ENCODE measurements at places on chromosomes 4 and X.
A peak's percentile ranks its signal among the peaks of the same experiment; 100 is the strongest.

DNA sequence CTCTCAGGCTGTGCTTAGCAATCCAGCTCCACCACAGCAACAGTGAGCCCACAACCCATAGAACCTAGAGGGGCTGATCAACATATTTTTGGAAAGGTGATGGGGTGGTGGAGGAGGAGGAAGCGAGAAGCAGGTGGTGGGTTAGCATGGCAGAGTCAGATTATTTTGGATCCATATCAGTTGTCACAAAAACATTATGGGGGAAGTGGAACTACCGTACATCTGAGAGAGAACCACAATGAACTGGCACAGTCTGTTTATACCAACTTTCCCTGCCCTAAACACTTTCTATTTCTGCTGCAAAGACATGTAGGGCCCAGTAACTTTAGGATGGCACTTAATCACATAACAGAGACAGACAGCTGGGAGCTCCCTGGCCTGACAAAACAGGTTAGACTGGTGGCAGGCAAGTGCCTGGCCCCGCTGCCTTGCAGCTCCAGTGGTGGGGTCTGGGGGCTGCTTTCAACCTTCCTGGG lies 4.3 kb downstream of the SLC9A7 start:
- DNase-seq, result no peak

- no peak for DNase-seq
Observed at GRCh38 chrX:17597327-17597726, 140.0 kb upstream of the SCML1 start.

- no peak for DNase-seq
Observed at GRCh38 chr4:97215409-97215941, 927.8 kb downstream of the STPG2 start.

DNA sequence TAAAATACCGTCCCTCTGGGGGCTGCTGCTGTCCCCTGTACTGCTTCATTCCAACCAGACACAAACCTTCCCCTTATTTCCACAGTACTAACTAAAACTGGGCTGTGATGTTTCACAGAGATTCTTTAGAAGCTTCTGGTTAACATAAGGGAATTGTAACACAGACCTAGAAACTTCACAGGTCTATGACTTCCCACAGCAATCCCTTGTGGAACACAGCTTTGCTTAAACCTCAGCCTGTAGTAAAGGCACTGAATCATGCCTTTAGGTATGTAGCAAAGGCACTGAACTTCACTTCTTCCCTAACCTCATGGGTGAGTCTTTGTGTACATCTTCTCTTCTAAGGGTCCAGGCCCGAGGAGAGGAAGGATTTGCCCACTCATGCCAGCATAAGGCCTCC lies 49.4 kb downstream of the SPINK2 start:
- no peak for DNase-seq

DNA sequence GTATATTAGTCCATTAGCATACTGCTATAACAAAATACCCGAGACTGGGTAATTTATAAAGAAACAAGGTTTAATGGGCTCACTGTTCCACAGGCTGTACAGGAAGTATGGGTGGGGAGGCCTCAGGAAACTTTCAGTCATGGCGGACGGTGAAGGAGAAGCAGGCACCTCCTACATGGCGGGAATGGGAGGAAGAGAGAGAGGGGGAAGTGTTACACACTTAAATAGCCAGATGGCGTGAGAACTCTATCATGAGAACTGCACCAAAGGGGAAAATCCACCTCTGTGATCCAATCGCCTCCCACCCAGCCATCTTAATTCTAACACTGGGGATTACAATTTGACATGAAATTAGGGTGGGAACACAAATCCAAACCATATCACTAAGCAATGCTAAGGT lies 98.9 kb upstream of the SH3RF1 start:
- DNase-seq, result no peak

DNA sequence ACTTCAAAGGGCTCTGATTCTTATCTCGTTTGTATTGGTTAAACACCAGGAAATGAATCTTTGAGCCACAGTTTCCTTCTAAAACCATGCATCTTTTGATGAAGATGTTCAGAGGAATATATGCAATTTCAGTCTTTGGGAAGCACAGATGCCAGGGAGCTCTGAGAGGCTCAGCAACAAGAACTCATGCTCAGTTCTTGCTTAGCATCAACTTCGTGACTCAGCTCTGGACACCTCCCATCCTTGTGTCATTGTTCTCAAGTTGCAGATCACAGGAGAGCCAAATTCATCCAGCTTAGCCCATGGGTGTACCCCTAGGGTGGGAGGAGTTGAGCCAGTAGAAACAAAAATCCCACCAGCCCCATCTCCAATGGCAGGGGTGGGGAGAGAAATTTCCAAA lies 219.6 kb upstream of the MAOA start:
- DNase-seq, result no peak

- no peak for DNase-seq
Observed at GRCh38 chrX:153933748-153934147, 1.1 kb downstream of the NAA10 start.

DNA sequence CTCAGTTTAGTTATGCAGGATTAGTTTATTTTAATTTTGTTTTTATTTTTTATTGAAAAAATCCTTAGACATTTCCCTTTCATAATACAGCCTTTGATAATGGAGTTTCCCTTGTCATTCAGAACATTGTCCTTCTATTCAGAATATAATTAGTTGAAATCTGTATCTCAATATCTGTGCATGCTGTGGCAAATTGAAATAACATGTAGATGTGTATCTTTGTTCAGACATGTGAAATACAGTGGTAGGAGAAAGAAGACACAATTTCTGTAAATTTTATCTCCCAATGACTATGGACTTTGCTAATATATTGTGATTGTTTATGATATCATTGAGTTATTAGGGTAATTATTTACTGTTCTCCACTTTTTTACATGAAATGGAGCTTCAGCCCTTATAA lies 353.9 kb downstream of the GRID2 start:
- DNase-seq, result no peak

- no peak for DNase-seq
Observed at GRCh38 chr4:80362578-80363181, 27.1 kb downstream of the CFAP299 start.

- DNase-seq, result no peak
Observed at GRCh38 chrX:48617542-48618340, 20.4 kb downstream of the WDR13 start.

DNA sequence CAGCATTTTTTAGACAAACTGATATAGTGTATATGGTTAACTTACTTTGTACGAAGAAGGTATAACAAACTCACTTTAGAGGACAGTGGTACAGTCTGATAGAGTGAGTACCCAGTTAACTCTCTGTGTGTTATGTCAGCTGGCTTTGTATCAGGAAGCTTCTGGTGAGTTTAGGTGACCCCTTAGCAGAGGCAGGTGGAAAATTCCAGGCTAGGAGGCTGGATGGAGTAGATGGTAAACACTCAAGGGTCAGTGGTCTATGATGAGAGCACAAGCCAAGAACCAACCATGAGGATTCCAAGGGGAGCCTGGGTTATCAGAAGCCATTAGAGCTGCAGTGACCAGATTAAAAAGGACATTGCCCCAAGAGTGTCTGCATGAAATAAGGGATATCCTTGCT lies 227.3 kb upstream of the CENPE start:
- no peak for DNase-seq

GRCh38 chrX:27229721-27230120 lies 233.4 kb downstream of the PPP4R3C start:
- DNase-seq, result no peak

GRCh38 chrX:56792270-56793111 lies 63.4 kb downstream of the NBDY start:
- DNase-seq, result no peak

GRCh38 chr4:76821641-76822040 lies 76.3 kb downstream of the SOWAHB start:
- DNase-seq, result no peak

GRCh38 chr4:87213421-87214075 lies 6.9 kb downstream of the KLHL8 start:
- DNase-seq, result no peak

GRCh38 chr4:87243426-87244053 lies 23.1 kb upstream of the KLHL8 start:
- DNase-seq, result no peak

DNA sequence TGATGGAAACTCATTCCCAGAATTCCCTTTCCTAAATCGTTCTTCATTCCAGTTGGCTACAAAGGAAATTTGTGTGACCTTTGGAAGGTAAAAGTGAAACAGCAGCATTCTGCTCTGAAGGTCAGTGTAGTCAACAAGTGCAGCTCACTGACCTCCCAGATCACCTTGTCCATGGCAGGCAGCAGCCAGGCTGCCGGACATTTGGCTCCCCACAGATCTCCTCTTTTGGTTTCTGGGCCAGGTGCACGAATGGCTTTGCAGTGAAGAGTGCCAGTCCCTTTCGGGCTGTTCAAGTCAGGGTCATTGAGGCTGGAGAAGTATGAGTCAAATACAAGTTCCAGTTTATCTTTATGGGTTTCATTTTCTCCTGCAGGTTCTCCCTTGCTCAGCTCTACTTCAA lies 14.3 kb downstream of the GPRIN3 start:
- DNase-seq, result no peak

DNA sequence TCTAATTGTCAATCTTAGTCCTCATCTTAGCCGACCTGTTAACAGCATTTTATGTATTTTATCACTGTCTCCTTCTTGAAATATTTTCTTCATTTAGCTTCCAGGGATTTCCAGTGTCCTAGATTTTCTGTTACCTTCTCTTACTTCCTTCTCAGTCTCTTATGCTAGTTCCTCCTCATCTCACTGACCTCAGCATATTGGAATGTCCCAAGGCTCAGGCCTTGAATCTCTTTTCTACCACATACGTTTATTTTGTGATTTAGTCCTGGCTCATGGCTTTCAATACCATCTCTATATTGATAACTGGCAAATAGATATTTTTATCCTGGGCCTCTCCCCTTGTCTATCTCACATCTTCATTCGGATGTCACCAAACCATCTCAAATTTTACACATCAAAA lies 61.1 kb downstream of the IQCM start:
- peak; percentile 32 for DNase-seq

DNA sequence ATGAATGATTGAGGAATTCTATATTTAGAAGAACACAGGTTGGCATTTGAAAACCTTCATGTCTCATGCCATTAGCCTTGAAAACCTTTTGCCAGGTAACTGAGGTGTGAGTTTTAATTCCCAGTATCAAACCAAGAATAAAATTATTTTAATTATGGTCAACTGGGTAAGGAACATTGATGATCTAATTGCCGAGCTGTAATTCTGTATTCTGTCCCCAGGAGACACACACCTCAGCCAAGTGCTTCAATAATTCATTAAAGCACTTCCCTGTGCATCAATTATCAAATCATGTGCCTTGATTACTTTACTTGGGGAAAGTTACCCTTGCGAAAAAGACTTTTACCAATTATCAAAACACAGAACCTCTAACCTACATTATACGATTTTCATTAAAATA lies 331.9 kb upstream of the GALNT7 start:
- DNase-seq, result no peak

DNA sequence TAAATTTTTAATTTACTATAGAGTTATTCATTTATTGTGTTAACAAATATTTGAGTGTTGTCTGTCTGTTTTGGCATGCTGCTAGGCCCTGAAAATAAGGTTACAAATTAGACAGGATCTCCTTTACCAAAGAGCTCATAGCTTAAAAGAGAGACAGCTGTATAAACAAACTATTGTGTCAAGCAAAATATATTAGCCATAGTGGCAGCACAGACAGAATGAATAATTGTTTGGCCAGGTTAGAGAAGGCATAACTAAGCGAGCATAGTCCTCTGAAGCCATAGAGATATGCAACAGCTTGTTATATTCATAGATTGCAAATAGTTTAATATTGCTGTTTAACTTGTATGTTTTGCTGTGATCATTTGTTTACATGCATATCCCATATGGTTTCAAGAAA lies 66.7 kb upstream of the NDUFC1 start:
- no peak for DNase-seq

GRCh38 chr4:83561381-83561780 lies 25.5 kb downstream of the GPAT3 start:
- peak; percentile 85 for DNase-seq

DNA sequence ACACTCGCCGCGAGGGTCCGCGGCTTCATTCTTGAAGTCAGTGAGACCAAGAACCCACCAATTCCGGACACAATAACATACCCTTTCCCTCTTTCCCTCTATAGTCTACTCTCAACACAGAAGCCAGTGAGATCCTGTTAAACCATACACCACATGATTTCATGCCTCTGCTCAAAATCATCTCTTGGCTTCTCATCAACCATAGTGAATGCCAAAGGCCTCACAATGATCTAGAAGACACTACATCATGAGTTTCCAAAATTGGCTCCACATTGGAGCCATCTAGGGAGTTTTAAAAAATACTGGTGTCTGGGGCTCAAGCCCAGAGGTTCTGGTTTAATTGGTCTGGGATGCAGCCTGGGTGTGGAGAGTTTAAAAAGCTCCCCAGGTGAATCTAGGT lies 124.5 kb downstream of the EFNB1 start:
- no peak for DNase-seq

DNA sequence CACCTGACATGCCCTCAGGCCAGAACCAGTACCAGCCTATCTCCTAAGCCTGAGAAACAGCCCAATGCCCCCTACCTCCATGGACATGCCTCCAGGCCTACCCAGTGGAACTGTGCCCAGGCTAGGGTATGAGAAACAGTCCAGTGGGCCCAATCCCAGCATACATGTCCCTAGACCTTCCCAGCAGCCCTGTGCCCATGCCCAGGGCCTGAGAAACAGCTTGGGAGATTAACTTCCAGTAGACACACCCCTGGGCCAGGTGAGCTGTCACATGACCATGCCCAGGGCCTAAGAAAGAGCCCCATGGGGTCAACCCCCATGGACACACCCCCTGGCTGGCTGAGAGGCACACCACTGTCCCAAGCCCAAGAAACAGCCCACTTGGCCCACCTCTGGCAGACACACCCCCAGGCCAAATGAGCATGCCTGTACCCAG lies 78.8 kb downstream of the CBR4 start:
- no peak for DNase-seq

GRCh38 chrX:114930227-114930626 lies 87.2 kb downstream of the IL13RA2 start:
- DNase-seq, result no peak

- no peak for DNase-seq
Observed at GRCh38 chr4:73744203-73744602, 3.8 kb downstream of the CXCL8 start.

DNA sequence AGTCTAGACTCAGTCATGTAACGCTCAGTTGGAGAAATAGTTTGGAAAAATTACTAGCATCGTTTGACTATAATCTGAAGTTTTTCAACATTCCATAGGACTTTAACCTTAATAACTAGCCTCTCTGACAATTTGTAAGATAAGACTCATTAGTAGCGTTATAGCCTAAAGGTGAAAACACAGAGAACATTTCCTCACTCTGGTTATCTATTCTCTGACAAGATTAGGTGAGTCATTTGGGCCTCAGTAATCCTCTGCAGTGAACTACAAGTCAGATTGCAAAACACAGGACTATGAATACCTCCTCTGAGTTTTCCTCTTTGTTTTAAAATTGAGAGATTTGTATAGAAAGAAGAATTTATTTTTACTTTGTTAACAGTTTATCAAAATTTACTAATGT lies 31.8 kb upstream of the PDLIM5 start:
- DNase-seq, result peak; percentile 63
